Ovary (tissue), 10 donors: ENCODE measurements at places on chromosomes 2 and 18. TPM values are rescaled to one million over a fixed set of nuclear protein-coding genes. Genes with fewer than 3 reads are reported as not detected.

Gene SDC1
- polyA plus RNA-seq: 1.8 TPM

- H3K4me1 ChIP-seq: no peaks in the 10 kb centered on the region
- H3K4me3 ChIP-seq: no peak overlapping the region
- H3K27ac ChIP-seq: no peak overlapping the region
- no peaks in the 10 kb centered on the region for H3K36me3 ChIP-seq
- DNase-seq: no peak
Measured at GRCh38 chr2:43692428-43692994, 16.3 kb upstream of the C1GALT1C1L start.

- no peak overlapping the region for H3K27ac ChIP-seq
- H3K4me3 ChIP-seq: no peak overlapping the region
- H3K4me1 ChIP-seq: no peaks in the 10 kb centered on the region
- no peaks in the 10 kb centered on the region for H3K27me3 ChIP-seq
Measured at GRCh38 chr18:78378983-78379382, 600.6 kb upstream of the SALL3 start.

- no peak overlapping the region for H3K4me3 ChIP-seq
- no peaks in the 10 kb centered on the region for H3K36me3 ChIP-seq
- H3K27me3 ChIP-seq: no peaks in the 10 kb centered on the region
Measured at GRCh38 chr2:60247471-60247870, 306.0 kb downstream of the BCL11A start.

DNA sequence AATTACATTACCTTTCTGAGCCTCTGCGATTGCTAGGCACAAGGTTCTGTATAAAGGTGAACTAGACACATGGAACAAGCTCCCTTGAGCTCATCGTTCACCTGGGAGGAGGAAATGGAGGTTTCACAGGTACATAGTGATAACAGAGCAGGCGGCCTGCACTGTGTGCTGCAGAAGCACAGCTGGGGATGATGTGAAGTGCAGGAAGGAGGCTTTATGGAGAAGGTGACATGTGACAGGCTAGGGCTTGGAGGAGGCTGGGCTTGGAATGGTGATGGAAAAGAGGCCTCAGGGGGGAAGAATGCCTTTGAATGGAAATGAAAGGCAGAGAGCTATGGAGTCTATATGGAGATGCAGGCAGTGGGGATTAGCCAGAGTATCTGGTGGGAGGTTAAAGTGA lies 22.9 kb downstream of the MARCHF4 start:
- no peak overlapping the region for H3K4me3 ChIP-seq
- no peaks in the 10 kb centered on the region for H3K36me3 ChIP-seq
- H3K4me1 ChIP-seq: no peaks in the 10 kb centered on the region
- H3K27ac ChIP-seq: no peak overlapping the region
- H3K27me3 ChIP-seq: no peaks in the 10 kb centered on the region

- H3K27me3 ChIP-seq: no peaks in the 10 kb centered on the region
- no peak overlapping the region for H3K4me3 ChIP-seq
- H3K27ac ChIP-seq: no peak overlapping the region
- H3K36me3 ChIP-seq: no peaks in the 10 kb centered on the region
Measured at GRCh38 chr2:1231466-1232063, 181.7 kb upstream of the TPO start.
